ENCODE measurements at places on chromosomes 5 and 9.

DNA sequence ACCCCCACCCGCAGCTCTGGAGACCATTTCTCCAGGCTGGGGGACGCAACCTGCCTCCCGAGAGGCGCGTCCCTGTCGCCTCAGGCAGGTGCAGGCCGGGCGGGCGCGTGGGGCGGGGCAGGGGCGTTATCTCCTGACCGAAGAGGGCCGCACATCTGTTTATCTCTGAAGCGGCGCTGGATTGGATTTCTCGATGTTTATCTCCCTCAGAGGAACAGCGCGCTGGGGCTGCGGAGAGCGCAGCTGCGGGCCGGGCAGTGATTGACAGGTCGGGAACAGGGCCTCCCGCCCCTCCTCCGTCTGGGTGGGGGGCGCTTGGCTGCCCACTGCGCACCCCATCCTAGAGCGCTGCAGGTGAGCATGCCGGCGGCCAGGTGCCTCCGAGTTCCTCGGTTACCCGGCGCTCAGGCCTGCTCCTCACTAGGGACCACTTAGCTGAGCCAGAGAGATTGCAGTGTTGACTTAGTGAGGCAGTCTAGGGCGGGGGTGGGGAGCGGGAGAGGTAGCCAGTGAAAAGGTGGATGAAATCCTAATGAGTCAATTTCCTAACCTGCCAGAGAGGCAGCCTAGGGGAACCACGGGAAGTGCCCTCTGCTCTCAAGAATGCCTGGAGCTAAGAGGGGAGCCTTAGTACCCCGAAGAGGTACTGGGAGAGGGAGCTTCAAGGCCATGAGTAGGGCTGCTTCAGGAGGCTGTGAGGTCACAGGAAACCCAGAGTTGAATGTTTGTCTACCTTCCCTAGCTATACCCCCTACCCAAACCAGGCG, 39.6 kb upstream of the TIFAB start:
- DNase-seq, result no peak

DNA sequence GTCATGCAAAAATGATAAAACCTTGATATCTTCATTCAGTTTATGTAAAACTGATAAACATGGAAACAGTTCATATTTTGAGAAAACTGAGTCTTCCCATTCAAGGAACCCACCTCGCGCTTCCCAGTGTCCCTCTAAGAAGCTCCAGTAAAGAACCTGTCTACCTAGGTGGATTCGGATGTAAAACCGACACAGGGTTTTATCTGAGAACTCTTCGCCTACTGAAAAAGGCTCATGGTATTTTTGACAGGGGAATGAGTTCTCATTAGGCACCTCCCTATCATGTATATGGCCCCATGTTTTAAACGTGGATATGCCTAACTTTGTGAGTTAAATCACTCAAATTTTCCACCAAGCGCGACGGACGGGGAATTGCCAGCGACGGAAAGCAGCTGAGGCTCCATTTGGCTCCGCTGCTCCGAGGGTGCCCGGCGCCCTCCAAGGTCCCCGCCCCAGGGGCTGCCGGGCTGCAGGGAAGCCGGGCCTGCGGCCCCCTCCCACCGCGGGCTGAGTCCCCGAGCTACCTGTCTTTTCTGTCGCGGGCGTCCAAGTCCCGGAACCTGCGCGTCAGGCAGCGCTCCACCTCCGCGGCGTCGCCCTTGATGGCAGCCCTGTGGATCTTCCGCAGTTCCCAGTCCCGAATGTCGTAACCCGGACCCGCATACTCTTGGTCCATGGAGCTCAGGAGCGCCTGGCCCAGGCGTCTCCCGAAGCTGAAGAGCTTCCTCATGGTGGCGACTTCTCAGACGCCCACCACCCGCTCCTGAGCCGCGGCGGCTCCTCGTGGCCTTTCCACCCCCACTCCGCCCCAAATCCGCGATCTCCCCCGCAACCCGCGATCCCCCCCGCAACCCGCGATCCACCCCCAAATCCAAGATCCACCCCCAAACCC, 594 bp downstream of the ANKRD18A start:
- no peak for DNase-seq

DNA sequence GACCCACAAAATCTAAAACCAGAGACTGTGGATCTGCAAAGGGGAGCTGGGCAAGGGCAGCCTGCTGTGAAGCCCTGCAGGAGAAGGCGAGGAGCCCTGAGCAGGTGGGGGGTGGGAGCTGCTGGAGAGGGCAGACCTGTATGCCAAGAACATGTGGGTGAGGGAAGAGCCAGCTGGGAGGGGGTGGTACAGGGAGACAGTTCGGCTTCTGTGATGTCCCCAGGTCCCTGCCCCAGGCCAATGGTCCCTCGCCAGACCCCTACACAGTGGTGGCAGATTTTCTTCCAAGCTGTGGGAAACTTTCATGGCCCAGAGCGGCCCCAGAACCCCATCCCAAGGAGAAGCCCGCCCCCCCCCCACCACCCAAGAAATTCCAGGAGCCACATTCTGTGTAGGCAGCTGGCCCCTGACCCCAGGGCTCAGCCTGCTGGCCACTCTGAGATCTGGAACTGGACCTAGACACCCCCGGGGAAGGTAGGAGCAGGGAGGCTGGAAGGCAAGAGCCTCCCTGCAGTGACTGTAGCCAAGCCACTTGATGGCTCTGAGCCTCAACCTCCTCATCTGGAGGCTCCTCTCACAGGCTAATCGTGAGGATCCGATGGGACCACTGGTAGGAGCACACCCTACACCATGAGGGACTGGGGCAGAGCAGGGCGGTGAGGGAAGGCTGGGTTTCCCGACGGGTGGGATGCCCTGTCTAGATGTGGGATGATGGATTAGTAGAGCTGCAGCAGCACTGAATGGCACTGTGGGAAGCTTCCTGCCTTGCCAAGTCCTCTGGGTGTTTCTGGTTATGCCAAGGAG, 22.6 kb upstream of the CSF1R start:
- no peak for DNase-seq

DNA sequence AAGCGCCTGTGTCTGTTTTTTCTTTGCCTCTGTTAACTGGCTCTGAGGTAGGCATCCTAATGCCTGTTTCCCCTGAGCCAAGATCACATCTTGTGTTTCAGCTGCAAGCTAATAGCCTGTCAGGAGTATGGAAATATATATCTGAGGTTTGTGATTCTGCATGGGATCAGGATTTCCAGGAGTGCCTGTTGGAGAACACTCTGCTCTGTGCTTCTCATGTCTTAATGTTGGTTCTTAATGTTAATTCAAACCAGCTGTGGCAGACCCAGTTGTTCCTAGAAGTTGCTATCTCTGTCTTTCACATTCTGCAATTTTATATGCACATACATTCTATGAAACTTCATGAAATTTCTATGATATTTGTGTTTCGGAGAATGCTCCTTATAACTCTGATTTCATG, 72.1 kb downstream of the PGM5 start:
- no peak for DNase-seq

DNA sequence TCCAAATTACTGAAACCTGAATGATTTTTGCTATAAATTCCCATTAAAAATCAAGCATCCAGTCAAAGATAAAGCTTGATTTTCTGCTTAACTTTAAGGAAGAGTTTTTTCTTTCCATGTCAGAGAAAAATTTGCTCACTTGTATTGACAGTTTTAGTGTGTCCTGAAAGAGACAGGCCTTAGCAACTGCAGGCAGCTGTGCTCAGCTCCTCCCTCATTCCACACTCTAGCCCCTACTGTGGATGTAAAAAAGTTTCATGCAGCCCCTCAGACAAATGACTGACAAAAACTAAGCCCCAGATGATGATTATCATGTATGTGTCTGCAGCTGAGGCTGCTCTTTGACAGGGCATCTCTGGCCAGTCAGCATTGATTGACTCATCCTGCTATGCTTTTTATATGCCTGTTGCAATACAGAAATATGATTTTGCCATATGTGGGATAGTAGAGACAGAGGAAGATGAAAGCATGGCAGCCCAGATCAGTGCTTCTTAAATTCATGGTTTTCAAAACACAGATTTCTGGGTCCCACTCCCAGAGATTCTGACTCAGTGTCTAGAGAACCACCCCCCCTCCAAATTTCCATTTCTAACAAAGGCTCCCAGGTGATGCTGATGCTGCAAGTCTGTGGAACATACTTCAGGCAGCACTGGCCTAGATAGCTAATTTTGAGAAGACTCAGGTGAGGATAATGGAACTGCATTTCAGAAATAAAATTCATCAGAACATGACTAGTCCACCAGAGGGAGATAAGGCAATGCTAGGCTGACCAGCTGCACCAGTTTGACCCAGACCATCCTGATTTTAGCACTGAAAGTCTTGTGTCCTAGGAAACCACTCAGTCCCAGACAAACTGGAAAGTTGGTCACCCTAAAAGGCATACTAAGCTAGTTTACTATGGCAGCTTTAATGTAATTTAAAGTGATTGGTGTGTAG, 298.7 kb upstream of the KCNN2 start:
- no peak for DNase-seq

GRCh38 chr5:173726846-173727557, 110.6 kb upstream of the BOD1 start:
- DNase-seq, result no peak

DNA sequence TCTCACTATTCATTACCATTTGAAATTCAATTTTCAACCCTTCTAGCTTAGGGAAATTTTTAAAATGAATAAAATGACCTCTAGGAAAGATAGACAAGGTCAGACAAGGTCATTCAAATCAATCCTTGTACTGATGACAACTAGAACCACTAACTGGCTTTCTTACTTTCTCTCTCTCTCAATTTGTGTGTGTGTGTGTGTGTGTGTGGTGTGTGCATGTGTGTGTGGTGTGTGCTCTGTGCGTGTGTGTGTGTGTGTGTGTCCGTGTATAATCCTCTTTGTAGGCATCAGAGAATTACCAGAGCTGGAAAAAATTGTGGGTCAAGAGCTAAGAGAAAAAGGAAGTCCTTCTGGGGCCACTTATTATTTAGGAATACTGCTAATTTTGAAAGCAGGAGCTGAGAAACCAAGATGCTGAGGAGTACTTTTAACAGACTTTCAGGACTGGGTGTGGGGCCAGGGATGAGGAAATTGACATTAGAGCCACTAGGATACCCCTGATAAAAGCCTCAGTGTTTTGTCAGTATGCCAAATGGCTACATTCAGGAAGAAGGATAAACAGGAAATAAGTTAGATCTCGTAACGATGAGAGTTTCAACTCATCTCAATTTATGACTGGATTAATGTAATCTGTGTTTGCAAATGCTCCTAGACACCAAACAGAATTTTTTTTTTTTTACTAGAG, 723.3 kb downstream of the CETN3 start:
- DNase-seq, result no peak

GRCh38 chr5:89120719-89121118, 237.7 kb upstream of the MEF2C start:
- no peak for DNase-seq

DNA sequence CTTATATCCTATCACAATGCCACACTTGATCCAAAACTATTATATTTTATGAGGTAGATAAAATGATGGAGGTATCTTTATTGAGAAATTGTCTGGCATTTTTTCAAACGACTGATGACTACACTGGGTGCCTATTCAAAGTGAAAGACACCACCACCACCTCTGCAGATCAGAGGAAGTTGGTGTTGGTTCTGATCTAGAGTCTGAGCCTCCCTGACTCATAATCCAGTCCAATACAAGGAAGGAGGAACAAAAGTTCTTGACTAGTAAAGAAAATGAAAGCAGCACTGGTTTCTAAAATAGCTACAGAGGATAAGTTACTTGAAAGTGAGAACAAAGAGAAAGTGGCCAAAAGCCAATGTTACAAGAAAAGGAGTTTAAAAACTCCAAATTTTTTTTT, 139.9 kb downstream of the RFX3 start:
- DNase-seq, result no peak

DNA sequence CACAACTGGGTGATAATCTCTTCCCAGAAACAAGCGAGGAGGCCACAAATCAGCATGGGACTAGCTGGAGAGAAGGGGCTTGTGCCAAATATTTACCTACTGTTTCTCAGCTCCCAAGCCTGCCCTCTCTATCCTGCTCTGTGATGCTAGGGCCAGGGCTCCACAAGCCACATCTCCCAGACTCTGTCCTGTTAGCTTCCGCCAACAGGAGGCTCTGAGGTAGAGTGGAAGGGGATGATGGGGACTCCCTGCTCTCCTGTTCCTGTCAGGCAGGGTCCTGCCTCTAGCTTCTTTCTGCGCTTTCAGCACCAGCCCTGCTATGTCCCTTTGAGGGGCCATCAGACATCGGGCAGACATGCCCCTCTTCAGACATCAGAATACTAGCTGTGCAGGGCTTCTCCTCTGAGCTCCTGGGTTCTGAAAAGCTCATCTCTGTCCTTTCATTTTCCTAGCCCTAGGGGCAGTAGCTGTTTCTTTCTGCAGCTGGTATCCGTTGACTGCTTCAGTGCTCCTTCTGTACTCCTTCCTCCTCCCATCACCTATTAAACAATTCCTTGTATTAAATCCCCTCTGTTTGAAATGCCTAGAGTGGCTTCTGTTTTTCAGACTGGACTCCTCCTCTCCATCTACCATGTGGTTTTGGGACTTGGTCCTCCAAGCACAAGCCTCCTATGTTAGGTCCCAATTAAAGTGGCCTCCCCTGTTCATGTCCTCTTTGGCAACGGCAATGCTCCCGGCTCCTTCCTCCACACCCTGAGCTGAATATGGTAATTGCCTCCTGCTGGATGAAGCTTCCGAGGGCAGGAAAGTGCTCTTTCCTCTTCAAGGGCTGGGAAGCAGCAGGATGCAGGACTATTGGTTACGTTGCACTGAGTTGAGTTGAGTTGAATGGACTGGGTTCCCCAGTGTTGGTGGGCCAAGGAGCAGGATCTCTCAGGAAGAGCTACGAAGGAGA, 161.1 kb upstream of the TBC1D2 start:
- no peak for DNase-seq

GRCh38 chr5:17157916-17158529, 59.4 kb upstream of the BASP1 start:
- no peak for DNase-seq

- DNase-seq, result no peak
Observed at GRCh38 chr5:174221436-174221835, 175.9 kb downstream of the NSG2 start.

DNA sequence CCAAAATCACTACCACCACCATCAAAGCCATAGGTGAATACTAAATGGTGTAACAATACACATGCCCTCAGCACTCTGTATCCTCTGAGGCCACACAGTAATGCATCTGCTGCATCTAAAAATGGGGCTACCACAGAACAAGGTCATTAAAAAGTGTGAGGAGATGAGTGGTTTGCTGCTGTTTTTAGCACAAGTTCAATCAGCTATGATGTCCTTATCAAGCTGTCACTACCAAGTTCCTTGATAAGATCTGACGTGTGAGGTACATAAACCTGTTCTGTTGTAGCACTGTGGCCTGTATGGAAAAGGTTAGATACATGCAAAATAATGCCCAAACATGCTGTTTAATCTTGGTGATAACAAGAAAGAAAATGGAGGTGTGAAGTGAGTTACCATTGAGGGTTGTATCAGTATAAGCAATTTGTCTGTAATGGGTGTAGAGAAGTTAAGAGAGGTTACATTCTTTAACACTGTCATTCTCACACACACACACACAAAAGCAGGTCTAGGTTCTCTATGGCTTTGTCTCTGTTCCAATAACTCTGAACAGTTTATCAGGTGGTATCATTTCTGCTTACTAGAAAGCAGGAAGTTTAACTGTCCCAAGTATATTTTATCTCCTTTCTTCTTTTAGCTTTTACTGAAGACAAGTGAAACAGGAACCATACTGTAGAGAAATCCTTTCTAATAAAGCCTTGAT, 252.9 kb downstream of the CWC27 start:
- DNase-seq, result no peak

- DNase-seq, result no peak
Observed at GRCh38 chr5:150541895-150542294, 34.0 kb downstream of the NDST1 start.

- DNase-seq, result no peak
Observed at GRCh38 chr9:35293376-35293964, 131.7 kb downstream of the UNC13B start.

Measured in ovary (tissue), 10 donors.